Activated T-cell treated with anti-CD3 and anti-CD28 coated beads for 24 hours (primary cell): ENCODE measurements at places on chromosomes 13 and 19.

DNA sequence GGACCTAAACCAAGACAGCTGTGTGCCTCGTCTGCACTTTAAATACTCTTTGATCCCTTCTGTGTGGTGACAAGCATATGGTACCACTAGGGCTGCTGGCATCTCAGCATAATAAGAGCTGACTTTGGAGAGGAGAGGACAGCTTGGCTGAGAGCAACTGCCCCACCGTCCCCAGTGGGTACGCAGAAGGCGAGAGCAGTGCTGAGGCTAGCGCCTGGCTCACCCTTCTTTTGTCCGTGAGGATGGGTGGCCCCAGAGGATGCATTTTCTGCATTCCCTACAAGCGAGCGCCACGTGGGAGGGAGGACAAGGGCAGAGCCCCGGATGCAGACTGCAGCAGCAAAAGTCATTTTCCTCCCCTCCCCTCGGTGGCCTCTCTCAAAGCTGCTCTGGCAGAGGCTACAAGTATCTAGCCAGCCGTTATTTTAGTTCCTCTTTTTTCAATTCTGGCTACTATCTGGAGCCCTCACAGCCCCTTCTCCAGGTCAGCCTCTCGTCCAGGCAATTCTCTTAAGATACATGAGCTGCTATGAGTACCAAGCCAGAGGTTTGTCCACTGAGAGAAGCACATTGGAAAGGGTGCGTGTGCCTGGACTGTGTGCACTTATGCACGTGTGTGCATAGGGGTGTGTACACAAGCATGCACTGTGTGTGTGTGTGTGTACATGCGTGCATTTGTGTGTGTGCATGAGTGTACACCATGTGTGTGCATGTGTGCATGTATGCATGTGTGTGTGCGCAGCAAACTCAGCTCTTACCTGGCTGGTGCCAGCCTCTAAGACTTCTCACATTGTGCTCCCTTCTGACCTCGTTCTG lies 51.3 kb downstream of the RAB20 start:
- no peak for DNase-seq

DNA sequence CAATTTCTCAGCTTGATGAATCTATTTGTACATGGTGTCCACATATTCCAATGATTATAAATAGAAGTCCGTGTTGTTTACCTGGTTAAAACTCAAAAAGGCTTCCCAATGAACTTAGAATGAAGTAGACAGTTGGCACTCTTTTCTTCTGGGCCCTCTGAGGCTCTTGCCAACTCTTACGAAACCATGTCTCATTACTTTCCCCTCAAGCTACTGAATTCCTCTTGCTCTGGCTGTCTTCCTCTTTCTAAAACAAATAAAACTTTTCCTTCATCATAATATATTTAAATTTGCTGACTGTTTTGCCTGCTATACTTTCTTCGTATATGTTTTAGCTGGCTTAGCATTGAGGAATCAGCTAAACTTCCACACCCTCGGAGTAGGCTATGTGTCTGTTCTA lies 139.7 kb downstream of the SLITRK6 start:
- DNase-seq: no peak

DNA sequence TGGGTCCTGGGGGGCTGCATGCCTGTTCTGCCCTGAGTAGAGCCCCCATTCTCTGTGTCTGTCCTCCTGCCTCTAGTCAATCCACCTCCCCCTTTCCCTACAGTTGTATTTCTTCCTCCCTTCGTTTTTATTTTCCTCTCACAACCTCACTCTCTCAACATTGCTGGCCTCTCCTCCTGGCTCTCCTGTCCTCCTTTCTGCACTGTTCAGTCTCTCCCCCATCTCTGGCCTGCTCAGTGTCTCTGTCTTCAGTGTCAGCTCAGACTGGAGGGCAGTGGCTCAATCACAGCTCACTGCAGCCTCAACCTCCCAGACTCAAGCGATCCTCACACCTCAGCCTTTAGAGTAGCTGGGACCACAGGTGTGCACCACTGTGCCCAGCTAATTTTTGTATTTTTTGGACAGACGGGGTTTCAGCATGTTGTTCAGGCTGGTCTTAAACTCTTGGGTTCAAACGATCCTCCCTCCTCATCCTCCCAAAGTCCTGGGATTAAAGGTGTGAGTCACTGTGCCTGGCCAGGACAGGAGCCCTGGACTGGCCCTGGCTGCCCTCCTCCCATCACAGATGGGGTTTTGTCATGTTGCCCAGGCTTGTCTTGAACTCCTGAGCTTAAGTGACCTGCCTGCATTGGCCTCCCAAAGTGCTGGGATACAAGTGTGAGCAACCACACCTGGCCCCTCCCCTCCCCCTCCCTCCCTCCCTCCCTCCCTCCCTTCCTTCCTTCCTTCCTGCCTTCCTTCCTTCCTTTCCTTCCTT lies 32.0 kb upstream of the IGFL1 start:
- no peak for DNase-seq

- DNase-seq: no peak
Observed at GRCh38 chr19:1823539-1824251, 11.6 kb upstream of the ATP8B3 start.

DNA sequence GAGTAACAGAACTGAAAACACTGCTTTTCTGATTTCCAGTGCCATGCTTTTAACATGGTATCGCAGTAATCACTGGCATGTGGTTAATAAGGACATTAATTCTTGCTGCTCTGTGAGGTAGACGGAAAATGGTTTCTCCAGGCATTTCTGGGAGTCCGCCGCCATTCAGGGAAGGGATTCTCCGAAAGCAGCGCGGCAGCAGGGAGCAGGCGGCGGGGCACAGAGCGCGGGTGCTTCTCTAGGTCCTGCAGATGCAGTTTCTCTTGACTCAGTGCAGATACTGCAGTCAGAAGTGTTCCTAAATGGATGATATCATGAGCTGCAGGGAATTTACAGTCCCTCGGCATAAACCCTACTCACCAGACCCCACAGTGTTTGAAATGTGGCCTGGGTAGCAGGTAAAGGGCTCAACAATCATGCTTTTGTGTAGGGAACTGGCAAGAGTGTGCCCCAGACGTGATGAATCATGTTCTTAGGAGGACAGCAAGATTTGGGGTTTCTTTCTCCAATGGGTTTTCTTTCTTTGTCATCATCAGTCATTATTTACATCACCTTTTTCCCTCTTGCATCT lies 338.6 kb upstream of the ARGLU1 start:
- DNase-seq: no peak

DNA sequence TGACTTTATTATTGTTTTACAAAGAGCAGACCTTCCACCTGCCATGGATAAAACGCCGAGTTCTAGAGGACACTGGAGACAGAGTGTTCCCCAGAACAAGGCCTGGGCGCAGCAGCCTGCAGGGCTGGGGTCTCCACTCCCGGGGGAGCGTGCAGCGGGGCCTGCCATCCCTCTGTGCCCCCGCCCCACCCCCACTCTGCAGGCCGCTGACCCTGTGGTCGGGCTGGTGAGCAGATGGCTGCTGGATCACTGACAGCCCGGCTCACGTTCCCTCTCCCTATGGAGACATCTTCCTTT lies 8.6 kb upstream of the PTBP1 start:
- no peak for DNase-seq

GRCh38 chr13:54636231-54636630 lies 1607.6 kb downstream of the OLFM4 start:
- no peak for DNase-seq

GRCh38 chr13:105573136-105573535 lies 962.3 kb downstream of the EFNB2 start:
- DNase-seq: no peak
